ENCODE measurements at places on chromosomes 6 and 20. TPM values are rescaled to one million over a fixed set of nuclear protein-coding genes. Genes with fewer than 3 reads are reported as not detected.

PTK6 gene
- 15.7 TPM for total RNA-seq

FGD2 gene
- total RNA-seq: 0.07 TPM

GRCh38 chr6:53582963-53583362, 38.1 kb upstream of the GCLC start:
- DNase-seq: no peak

GRCh38 chr20:58192567-58192966, 35.9 kb downstream of the ANKRD60 start:
- DNase-seq: no peak

DNA sequence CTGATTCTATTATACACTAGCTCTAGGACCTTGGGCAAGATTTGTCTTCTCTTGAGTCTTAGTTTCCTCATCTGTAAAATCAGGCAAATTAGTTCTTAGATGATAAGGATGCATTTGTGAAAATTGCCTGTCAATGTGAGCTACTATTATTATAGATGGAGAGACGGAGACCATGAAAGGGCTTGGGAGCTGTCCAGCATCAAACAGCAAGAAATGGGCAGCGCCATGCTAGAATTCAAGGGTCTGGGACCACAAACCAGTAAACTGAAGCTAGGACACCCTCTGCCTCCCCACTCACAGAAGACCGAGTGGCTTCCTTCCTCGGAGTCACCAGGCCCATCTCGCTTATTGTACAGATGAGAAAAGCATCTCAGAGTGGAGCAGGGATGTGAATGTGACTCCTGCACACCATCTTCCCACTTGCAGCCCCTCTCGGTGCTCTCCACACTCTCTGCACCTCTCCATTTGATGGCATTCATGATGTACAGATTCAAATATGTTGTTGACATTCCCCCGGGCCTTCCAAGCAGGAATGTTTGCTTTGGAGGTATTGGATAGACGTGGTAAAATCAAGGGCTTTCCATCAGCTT, 24.1 kb upstream of the BPIFA3 start:
- DNase-seq: no peak

DNA sequence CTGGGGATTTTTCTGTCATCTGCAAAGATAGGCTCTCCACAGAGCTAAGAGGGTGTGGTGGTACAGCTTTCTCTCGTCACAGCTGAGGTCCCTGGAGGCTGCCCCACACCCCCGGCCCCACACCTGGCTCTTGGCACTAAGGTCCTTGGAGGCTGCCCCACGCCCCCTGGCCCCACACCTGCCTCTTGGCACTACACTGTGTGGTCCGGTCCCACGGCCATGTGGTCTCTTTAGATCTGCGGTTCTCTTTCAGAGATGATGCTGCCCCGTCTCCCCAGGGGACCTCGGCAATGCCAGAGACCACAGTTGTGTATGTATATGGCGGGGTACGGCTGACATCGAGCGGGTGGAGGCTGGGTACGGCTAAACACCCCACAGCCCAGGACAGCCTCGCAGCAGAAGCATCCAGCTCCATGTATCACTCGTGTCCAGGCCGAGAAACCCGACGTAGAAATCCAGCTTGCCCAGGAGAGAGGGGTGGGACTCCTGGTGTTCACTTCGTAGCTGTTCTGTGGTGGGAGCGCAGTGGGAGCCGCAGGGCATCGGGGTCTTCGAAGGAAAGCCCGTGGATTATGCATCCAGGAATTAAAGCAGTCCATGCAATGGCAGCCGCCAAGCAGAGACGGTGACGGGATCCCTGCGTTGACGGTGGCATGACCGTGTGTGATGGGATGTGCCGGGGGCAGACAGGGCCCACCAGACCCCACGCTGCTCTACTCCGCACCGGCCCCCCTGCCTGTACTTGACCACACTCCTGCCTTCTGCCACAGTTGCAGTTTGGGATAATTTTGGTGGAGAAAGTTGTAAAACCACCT, 292.1 kb downstream of the CDH4 start:
- DNase-seq: no peak

- no peak for DNase-seq
Observed at GRCh38 chr6:144749263-144749662, 464.1 kb downstream of the UTRN start.

DNA sequence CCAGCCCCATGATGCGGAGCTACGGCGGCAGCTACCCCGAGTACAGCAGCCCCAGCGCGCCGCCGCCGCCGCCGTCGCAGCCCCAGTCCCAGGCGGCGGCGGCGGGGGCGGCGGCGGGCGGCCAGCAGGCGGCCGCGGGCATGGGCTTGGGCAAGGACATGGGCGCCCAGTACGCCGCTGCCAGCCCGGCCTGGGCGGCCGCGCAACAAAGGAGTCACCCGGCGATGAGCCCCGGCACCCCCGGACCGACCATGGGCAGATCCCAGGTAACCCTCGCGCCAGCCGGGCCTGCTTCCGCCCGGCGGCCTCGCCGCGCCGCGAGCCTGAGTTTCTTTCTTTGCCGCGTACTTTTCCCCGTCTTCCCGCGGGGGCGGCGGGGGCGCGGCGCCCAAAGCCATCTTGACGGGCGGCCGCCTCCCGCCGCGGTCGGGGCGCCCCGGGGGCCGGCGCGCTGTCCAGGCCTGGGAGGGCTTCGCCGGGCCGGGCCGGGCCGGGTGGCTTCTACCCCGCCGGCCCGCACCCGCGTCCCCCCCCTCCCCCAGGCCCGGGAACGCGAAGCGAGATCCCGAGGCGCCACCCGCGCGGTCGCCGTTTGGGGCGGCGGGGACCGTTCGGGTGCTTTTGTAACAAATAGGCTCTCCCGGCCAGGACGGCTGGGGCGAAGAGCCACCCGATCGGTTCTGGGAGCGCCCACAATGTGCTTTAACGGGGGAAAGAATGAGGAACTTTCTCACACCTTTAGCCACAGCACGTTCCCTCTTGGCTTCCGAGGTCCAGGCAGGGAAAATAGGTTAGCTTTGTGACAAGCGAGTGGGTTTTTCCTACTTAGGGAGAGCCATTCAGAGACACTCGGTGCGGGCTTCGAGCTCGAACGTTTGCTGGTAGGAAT, 2.3 kb downstream of the ARID1B start:
- peak; percentile 41 for DNase-seq

All from foreskin keratinocyte (primary cell).